NCI-H1930 (cell line): ENCODE measurements at places on chromosomes 7 and 10.

DNA sequence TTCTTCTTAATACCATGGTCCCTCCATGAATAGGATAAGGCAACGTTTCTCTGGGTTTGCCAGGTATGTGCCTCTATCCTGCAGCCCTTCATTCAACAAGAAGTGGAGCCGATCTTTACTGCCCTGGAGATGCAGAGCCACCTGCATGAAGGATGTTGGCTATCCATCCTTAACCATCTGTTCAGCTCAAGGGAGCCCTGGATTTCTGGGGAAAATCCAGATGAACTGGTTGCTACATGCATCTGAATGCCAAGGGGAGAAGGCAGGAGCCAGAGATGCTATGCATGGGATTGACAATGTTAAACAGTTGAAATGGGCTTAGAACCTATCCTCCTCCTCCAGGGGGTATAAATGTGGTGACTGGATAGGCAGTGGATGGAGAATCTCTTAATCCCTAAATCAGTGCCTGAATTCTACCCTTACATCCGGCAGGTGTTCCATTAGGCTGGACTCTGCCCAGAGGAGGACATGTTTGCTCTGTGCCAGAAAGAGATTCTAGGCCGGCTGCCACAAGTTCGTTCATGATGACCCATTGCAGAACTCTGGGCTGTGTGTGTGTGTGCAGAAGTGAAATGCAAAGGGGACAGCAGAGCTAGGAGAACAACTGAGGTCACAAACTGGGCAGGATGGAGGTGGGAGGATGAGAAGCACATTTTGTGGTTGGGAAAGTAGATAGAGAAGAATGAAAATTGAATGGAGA, 15.6 kb downstream of the CPED1 start:
- no peak for DNase-seq

- DNase-seq: no peak
Observed at GRCh38 chr10:105023211-105024111, 382.4 kb downstream of the SORCS3 start.

- no peak for DNase-seq
Observed at GRCh38 chr10:96470116-96470743, 43.5 kb downstream of the TLL2 start.

DNA sequence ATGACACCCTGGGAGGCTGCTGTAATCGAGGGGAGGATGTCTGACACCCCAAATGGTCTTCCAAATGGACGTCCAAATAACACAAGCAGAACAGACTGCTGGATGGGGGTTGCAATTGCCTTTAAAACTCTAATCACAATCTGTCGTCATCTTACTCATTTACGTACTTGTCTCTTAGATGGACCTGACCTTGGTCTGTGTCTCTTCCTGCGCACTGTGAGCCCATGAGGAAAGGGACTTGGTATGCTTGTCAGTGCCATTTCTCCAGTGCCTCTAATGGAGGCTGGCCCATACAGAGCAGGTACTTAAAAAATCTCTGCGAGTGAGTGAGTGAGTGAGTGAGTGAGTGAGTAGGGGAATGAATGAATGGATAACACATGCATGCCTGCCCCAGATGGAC, 93.3 kb downstream of the DLG5 start:
- DNase-seq: no peak

- DNase-seq: no peak
Observed at GRCh38 chr10:120458432-120458831, 1.4 kb downstream of the PLPP4 start.

DNA sequence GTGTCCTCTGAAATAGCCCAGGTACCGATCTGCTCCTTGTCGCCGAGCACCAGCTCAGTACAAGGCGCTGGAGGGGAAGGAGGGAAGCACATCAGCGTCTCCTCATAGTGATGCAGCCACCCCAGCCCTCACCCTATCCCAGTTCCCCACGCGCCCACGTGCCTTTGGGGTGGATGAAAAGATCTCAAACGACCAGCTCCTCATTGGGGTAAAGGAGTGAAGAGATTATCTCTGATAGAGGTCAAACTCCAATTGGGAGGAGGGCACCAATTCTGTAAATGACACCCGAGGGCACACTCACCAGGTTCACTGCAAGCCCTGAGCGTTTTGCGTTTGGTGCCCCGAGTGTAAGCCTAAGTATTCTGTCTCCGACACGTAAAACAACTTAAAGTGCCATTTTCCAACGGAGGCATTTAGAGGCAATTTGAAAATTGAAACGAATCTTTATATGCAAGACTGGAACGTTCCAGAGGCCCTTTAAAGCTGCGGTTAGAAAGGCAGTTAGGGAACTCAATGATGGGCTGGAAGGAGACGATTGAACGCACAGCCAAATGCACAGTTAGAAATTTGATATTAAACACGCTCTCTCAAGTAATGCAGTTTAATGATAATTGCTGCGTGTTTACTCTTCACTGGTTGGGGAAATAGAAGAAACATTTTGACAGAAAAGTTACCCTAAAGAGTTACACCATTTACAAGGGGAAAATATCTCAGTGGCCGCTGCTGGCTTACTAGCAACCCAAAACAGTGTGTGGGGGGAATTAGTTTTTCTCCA, 8.9 kb upstream of the EMX2 start:
- DNase-seq: no peak

- no peak for DNase-seq
Observed at GRCh38 chr10:111824128-111824527, 359.4 kb downstream of the GPAM start.

DNA sequence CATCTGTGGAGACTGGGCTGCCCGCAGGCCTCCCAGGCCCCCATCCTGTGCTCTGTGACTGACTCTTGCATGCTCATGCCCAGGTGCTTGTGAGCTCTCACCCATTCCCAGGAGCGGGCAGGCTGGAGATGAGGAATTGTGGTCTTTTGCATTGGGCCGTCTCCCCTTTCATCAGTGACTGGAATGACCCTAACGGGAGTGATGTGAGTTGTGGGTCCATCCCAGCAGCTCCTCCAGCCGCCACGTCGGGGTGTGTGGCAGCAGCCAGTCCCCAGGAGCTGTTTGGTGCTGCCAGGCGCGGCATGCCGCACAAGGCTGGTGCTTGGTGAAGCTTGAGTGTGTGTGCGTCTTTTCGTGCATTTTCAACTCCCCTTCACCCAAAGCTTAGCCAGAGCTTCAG, 164.2 kb downstream of the ACTR3B start:
- DNase-seq: no peak

DNA sequence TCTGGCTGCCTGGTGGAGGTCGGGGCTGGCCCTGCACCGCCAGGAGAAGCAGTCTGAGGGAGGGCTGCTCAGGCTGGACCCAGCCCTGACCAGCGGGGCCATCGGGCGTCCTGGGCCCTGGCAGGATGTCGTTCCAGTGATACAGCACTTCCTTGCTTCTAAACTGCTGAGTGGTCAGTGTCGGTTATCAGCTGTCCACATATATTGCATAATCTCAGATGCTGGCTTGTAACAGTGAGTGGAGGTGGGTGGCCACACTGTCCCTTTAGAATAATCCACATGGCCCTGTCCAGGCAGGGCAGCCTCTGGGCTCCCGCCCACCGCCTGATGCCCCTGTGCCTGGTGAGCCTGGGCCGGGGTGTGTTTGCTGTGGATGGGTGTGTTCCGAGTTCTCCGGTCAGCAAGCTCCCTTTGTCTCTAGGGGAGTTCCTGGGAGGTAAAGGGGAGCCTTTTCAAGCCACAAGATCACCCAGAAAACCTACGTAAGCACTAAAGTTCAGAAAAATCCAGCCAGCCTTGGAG, 86.1 kb downstream of the LHPP start:
- DNase-seq: no peak

- DNase-seq: no peak
Observed at GRCh38 chr10:104574838-104575237, 66.3 kb upstream of the SORCS3 start.

GRCh38 chr7:152617056-152617455, 58.9 kb downstream of the XRCC2 start:
- DNase-seq: no peak

GRCh38 chr10:93315246-93315645, 166.9 kb downstream of the MYOF start:
- DNase-seq: no peak

DNA sequence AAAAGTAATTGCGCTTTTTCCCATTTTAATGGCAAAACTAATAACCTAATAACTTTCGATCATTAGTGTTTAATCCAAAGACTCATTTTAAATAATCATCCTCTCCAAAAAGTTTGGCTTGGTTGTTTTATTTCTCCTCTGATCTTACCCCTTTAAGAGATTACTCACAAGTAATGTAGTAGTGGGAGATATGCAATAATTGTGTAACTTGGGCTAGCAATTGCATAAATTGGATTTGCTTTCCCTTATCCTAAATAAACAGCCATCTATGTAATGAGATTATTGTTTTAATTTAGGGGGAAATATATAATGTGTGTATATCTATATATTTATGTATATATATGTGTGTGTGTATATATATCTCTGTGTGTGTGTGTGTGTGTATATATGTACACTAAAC, 82.5 kb downstream of the RNLS start:
- no peak for DNase-seq

DNA sequence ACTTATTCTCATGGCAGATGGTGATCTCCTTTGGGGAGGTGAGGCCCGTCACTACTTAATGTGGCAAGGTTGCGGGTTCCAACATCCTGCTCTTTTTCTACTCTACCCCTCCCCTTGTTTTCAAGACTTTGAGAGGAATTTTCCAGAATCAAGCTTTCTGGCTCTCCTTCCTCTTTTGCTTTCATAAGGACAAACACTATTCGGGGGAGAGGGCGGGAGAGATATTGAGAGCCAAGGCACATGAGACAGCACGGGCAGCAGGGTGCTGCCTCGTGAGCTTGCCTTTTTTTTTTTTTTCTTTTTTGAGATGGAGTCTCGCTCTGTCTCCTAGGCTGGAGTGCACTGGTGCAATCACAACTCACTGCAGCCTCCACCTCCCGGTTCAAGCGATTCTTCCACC, 6.9 kb upstream of the PFKFB3 start:
- no peak for DNase-seq

GRCh38 chr7:102292813-102293798, 6.4 kb downstream of the SH2B2 start:
- no peak for DNase-seq

- no peak for DNase-seq
Observed at GRCh38 chr7:130274983-130275591, 8.4 kb downstream of the CPA2 start.

DNA sequence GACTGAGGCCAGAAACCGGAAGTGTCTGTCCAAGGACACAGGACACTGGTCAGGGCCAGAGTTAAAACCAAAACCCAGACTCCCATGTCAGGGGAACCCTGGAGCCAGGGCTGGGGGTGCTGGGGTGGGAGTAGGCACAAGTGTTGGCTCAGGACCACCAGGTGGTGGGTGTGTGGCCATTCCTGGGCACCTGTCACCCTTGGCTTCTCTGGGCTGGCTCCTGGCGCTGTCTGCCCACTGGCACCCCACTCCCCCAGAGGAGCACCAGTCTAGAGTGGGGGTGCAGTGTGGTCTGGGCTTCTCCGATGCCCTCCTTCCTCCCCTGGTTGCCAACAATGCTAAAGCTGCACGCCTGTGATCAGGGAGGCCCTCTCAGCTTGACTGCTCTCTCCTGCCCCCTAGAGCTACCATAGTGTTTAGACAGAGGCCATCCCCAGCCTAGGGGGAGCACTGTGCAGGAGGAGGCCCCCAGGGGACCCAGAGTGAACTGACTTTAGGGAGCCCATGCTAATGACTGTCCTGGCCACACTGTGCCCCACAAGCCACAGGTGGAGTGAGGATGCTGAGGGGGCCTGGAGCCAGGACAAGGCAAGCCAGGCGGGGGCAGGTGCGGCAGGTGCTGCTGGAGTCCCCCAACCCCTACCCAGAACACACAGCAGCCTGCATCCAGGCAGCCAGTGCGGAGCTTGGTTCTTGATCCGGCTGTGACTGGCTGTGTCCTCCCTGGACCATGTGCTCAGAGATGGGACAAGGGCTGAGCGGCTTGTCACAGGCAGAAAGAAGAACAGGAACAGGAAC, 11.0 kb downstream of the RASGEF1A start:
- DNase-seq: no peak
